Endothelial cell (in vitro differentiated cells): ENCODE measurements at places on chromosomes 2 and 18.
A peak's percentile ranks its signal among the peaks of the same experiment; 100 is the strongest.

GRCh38 chr18:48452861-48453323, 43.7 kb upstream of the ZBTB7C start:
- no peak for DNase-seq

DNA sequence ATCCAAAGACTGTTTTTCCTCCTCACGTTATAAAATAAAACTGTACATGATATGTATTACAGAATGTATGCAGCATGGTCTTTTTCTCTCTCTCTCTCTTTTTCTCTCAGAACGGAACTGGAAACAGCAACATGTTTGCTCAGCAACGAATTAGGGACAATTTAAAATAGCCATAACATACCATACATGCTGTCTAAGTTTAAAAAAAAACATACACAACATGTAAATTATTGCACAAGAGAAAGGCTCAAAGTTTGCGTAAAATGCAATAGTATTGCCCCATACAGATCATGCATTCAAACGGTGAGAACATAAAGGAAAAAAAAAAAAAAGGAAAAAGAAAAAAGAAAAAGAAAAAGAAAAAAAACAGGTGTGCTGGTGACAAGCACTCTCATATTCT, 93.6 kb downstream of the BCL11A start:
- DNase-seq = no peak

DNA sequence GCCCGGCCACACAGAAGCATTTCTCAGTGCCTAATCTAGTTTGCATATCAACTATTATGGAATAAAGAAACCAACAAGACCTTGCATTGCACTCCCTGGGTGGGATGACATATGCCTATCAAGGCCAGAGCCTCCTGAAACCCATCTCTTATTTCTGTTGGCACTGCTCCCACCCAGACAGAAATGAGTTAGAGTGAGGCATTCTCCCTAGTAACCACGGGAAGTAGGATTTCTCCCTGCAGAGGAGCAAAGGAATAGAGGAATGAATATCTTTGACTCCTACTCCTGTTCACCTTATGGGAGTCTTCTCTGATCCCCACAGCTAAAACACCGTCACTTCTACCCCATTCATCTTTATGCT, 24.2 kb upstream of the SCYGR1 start:
- no peak for DNase-seq

GRCh38 chr2:215020283-215020682, 118.1 kb downstream of the ABCA12 start:
- no peak for DNase-seq

DNA sequence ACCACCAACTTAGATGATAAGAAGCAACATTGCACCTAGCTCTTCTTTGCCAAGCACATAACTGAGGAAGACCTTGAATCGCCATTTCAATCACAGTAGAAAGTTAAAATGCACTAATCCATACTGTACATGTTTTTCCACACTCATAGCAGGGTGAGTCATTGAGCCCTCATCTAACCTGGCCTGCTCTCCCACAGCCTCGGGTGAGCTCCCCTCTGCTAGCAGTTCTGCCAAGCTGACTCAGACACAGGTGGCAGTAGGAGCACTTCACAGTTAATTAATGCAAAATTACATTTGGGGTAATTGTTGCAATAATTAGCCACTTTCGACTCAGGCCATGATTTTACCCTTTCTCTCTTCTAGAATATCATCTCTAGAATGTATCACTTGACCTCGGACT, 1632.8 kb upstream of the CELF4 start:
- DNase-seq = no peak

DNA sequence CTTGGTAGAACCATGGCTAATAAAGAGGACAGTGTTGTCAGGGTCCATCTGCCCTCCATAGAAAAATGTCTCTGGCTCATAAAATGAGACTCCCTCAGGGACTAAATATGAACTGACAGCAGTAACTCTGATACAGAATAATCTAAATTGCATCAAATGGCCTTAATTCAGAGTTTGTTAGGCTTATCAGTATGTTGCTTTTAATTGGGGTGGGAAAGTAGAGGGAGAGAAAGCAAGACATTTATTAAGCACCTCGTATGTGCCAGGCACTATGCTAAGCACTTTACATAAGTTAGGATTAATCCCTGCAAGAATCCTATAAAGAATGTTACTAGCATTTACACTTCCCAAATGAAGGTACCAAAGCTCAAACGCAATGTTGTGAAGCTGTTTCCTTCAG, 115.2 kb downstream of the MMADHC start:
- DNase-seq = no peak

DNA sequence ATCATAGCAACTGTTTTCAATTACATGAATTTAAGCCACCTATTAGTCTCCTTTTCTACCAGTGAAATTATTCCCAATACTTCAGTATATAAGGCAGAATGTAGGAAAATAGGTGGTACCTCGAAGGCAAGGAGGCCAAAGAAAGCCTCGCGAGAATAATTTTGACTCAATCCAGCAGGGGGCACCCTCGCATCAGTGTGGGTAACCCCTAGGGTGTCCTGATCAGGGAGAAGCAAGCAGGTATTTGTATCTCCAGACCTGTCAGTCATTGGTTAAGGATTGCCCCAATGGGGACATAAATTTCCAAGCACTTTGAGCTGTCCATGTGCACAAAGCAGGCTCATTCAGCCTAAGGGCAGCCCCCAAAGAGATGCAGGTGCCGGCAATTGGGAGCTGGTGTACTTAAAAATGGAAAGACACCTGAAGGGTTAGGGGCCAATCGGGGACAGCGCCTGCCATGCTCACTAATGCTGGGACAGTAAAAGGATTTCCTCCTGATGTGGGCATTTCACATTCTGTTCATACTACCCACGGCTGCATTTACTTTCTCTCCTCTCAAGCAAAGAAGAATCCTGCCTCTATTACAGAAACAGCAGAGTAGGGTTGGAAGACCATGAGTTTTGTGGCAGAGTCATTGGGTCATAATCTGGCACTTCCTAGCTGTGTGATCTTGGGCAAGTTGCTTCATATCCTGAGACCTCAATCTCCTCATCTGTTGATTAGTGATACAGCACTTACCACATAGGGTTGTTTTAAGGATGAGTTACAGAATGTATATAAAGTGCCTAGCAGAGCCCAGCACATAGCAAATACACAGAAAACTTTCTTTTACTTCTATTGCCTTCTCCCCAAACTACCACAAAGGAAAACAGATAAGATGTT, 136.1 kb downstream of the ICOS start:
- DNase-seq = peak; percentile 67

- peak; percentile 44 for DNase-seq
Measured at GRCh38 chr2:134705861-134706586, 12.8 kb downstream of the TMEM163 start.

DNA sequence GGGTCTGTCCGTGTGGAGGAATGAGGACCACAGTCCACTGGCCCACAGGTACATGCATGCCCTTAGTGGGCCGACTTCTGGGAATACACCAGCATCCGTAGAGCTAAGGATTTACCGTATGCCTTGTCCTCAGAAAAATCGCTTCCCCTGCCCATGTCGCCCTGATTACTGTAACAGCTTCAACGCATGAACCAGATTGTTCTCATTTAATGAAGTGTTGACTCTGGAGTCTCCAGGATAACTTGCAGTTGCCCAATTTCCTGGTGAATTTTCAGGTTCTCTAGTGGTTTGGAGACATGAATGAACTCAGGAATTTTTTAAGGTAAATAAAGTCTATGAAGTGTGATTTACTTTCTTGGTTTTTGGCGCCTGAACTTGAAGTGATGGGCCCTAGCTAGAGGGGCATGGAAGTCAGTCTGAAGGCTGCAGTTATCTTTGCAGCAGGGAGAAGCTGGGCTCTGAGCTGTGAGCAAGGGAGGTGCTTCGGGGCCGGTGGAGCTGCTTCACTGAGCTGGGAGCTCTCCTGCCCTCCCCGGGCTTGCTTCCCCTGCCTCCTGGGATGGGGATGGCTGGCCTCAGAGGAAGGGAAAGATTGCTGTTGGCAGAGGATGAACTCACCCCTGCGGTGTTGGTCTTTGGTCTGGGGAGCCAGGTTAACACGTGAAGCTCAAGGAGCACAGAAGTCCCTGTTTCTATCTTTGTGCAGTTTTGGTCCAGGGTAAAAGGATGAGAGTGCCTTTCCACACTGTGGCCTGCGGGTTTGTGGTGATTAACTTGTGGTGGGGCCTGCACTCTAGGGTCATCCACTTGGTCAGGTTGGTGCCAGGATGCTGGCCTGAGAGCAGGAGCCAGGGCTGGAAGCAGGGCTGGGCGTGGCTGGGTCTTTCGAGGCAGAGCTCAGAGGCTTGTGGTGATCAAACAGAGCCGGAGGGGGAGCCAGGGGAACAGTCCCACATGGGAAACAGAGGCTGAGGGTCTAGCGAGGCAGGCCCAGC, 28.1 kb downstream of the TCF7L1 start:
- no peak for DNase-seq

DNA sequence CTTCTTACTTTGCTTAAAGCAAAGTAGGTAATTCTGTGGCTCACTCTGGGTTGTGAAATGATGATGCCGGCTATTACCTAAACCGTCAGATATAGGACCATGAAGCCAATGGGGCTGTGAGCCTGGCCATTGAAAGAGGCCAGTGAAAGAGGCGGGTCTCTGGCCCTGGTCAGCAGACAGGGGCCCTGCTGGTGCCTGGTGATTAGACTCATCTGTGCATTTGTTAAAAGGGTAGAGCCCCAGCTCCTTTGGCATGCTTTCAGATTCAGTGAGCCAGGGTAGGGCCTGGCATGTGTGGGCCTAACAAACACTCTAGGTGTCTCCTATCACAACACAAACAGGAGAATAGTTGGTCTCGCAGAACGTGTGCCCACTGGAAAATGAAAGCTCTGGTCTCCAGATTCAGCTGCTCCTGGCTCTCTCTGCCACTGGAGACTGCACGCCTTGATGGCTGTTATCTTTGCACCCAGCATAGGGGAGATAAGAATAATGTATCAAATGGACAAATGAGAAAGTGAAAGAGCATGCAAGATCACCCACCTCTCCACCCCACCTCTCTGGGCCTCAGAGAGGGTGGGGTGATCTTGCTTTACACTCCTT, 6.9 kb downstream of the LRRC30 start:
- no peak for DNase-seq

DNA sequence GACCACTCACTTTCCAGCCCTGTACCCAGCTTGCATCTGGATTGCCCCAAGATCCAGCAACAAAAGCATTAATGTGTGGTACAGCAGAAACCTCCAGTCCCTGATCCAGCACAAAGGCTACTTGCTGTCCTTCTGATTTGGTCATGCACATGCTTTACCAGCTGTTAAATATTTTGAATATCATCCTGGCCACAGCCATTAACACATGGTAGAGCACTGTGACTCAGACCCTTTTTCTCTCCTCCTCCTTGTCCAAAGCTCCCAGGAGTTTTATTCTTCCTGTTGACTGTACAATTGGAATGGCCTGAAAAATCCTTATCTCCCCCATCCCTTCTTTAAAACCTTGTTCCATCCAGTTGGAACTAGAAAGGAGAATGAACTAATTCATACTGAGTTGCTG, 419.7 kb upstream of the TNP1 start:
- no peak for DNase-seq

DNA sequence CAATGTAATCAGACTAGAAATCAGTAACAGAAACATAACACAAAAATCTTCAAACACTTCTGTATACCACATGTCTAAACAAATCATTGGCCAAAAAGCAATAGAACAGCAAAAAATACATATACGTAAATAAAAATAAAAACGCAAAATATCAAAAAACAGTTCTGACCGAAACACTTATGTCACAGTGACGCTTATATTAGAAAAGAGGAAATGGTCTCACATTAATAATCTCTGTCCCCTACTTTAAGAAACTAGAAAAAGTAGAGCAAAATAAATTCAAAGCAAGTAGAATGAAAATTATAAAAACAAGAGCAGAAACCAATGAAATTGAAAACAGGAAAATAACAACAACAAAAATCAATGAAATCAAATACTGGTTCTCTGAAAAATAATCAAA, 41.9 kb downstream of the TMEM131 start:
- DNase-seq = no peak

GRCh38 chr2:233036162-233036838, 3.8 kb downstream of the NEU2 start:
- DNase-seq = no peak

DNA sequence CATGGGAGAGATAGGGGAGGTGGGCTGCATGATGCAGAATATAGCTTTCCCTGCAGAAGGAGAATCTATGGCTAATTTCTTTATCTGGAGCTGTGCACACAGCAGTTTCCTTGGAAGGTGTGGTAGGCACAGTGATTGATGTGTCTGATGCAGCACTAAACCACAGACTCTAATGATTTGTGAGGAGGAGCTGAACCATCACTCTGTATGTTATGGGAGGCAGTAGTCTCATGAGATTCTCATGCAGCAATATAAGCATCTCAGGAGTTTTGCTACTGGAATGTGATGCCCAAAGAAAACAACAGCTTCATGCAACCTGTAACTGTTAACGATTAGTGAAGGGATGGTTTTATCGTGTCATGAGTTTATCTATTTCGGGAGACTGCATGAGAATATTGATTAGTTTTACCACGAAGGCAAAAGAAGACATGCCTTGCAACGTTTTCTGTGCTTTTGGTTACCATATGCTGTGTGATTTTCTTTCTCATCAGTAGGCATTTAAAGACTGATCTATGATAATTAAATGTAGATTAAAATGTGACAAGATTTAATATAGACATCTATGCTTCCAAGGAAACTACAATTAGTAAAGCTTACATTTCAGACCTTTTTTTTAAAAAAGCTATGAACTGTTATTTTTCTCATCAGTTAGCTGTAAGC, 286.8 kb downstream of the ARL6IP6 start:
- DNase-seq = no peak

DNA sequence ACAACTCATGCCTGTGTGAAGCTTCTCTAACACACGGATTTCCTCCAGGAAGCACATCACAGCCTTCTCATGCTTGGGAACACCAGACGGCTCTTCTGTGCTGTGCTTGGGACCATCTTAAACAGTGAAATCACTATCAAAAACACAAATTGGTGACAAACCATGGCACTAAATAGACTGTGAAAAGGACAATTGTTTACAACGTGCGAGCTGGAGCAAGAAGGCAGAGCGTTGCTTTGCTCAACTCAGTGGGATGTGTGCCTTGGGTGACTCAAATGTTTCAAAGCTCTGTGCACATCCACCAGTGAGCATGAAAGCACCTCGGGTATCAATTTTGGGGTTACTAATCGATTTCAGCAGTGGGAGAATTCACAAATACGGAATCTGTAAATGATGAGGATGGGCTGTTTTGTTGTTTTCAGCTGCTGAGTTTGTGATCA, 182.4 kb upstream of the ARL4C start:
- DNase-seq = no peak

DNA sequence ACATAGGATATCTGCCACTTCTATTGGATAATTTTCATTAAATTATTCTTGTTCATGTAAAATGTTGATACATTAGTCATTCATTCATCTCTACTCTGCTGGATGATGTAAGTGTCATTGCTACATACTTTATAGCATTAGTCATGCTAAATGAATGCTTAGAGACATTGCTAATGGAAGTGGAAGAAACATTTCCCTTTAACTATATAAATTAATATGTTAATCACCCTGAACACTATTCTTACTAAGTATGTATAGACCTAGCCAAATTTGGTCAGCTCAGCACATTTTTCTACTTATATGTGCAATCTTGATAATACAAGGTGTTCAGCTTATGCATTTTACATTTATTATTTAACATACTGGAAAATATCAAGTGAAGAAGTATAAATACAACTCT, 160.2 kb downstream of the DPP4 start:
- DNase-seq = no peak

GRCh38 chr2:180730976-180731375, 249.4 kb upstream of the UBE2E3 start:
- no peak for DNase-seq

- DNase-seq = no peak
Measured at GRCh38 chr18:39462436-39462835, 1896.8 kb upstream of the CELF4 start.

GRCh38 chr18:50284255-50284885, 3.0 kb upstream of the MBD1 start:
- no peak for DNase-seq
